ENCODE measurements at places on chromosomes 13 and 19.

GRCh38 chr13:55572408-55572807 lies 1568.3 kb upstream of the PRR20A start:
- DNase-seq: no peak

- no peak for DNase-seq
Measured at GRCh38 chr19:23460656-23461055, 65.4 kb upstream of the ZNF91 start.

- DNase-seq: no peak
Measured at GRCh38 chr13:93672996-93673395, 446.4 kb downstream of the GPC6 start.

GRCh38 chr13:21434588-21434987 lies 24.5 kb downstream of the ZDHHC20 start:
- no peak for DNase-seq

DNA sequence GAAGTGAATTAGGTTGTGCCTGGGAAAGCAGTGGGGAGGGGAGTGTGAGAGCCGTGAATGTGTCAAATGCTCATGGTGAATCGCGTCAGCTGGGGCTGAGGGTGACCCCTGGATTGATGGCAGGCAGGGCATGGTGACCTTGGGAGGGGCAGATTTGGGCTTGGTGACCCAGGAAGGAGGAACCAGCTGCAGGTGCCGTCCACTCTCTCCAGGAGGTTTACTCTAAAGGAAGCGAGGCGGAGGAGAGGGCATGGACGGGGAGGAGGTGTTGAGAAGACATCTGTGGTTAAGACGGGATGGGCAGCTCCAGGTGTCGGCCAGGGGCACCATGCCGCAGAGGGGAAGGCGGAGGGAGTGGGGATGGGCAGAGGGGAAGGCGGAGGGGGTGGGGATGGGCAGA lies 28.7 kb downstream of the TMEM255B start:
- DNase-seq: no peak

GRCh38 chr19:43309466-43309865 lies 40.1 kb upstream of the PSG9 start:
- no peak for DNase-seq

DNA sequence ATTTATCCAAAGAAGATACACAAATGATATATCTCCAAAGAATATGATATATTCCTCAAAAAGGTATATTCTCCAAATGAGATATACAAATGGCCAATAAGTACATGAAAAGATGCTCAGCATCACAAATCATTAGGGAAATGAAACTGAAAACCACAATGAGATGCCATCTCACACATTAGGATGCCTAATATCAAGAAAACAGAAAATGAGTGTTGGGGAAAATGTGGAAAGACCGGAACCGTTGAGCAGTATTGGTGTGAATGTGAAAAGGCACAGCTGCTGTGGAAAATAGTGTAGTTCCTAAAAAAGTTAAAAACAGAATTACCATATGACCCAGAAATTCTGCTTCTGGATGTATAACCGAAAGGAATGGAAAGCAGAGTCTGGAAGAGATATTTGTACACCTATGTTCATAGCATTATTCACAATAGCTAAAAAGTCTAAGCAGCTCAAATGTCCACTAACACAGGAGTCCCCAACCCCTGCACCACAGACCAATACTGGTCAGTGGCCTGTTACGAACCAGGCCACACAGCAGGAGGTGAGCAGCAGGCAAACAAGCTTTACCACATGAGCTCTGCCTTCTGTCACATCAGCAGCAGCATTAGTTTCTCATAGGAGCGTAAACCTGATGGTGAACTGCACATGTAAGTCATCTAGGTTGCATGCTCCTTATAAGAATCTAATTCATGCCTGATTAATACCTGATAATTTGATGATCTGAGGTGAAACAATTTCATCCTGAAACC lies 291.9 kb downstream of the PCDH20 start:
- no peak for DNase-seq

DNA sequence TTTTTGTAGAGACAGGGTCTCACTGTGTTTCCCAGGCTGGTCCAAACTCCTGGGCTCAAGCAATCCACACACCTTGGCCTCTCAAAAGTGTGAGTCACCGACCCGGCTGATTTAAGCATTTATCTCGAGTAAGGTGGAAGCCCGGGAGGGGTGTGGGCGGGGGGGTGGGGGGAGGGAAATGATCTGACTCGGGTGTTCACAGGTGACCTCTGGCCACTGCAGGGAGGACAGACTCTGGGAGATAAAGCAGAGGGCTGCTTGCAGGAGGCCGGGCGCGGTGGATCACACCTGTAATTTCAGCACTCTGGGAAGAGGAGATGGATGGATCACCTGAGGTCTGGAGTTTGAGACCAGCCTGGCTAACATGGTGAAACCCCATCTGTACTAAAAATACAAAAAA lies 7.9 kb downstream of the DENND1C start:
- DNase-seq: no peak

DNA sequence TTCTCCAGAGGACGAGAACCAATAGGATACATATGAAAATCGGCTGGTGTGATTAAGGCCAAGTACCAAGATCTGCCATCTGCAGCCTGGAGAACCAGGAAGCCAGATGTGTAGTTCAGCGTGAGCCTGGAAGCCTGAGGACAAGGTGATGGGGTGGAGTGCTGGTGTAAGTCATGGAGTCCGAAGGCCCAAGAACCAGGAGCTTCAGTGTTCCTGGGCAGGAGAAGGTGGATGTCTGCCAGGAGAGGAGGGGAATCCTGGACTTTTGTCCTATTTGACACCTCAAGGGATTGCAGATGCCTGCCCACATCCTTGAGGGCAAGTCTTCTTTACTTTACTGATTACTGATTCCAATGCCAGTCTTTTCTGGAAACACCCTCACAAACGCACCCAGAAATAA lies 71.5 kb downstream of the SPATA13 start:
- no peak for DNase-seq

Measured in stimulated activated CD8-positive, alpha-beta memory T cell treated with anti-CD3 and anti-CD28 coated beads, Interleukin-4, amount 100 ng/mL, for 1 hour (primary cell).